ENCODE measurements at places on chromosomes 7 and 10. TPM values are rescaled to one million over a fixed set of nuclear protein-coding genes. Genes with fewer than 3 reads are reported as not detected.
A peak's percentile ranks its signal among the peaks of the same experiment; 100 is the strongest.

DNA sequence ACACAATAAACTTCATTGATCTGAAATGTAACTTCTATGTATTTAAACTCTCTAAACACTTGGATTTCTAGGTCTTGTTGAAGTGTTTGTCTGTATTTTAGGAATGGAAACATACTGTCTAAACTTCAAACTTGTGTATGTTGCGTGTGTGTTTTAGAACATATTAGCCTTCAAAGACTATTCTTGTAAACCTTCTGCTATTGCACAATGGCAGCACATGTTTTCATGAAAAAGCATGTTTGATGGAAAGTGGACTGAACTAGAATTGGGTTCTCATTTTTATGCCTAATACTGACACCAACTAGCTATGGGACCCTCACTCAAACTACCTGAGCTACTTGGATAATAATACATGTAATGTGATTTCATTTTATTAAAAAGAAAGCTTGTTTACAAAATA, 592.6 kb downstream of the IPMK start:
- H3K27ac ChIP-seq = no peak overlapping the region
- no peak overlapping the region for H3K4me3 ChIP-seq
- no peaks in the 10 kb centered on the region for H3K4me1 ChIP-seq
- no peak for DNase-seq
- H3K36me3 ChIP-seq = no peaks in the 10 kb centered on the region

DNA sequence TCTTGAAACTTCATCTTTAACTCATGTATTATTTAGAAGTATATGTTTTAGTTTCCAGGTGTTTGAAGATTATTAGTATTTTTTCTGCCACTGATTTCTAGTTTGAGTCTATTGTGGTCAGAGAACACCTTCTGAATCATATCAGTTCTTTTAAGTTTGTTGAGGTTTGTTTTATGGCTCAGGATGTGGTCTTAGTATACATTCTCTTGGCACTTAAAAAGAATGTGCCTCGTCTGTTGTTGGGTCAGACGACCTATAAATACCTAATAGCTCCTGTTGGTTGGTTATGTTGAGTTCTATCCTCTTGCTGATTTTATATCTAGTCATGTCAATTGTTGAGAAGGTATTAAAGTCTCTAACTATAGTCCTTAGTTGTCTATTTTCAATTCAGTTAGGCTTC, 15.9 kb downstream of the TDRD1 start:
- no peak for DNase-seq
- no peaks in the 10 kb centered on the region for H3K36me3 ChIP-seq
- H3K4me1 ChIP-seq = peaks cover 8% of the 10 kb centered on the region
- H3K4me3 ChIP-seq = no peak overlapping the region
- no peak overlapping the region for H3K27ac ChIP-seq
- peaks cover 7% of the 10 kb centered on the region for H3K27me3 ChIP-seq

- H3K27me3 ChIP-seq = no peaks in the 10 kb centered on the region
- H3K36me3 ChIP-seq = no peaks in the 10 kb centered on the region
- no peak overlapping the region for H3K4me3 ChIP-seq
- no peak for DNase-seq
- no peaks in the 10 kb centered on the region for H3K4me1 ChIP-seq
These were observed 251.7 kb upstream of the CSTF2T start for GRCh38 chr10:51950996-51951555.

DNA sequence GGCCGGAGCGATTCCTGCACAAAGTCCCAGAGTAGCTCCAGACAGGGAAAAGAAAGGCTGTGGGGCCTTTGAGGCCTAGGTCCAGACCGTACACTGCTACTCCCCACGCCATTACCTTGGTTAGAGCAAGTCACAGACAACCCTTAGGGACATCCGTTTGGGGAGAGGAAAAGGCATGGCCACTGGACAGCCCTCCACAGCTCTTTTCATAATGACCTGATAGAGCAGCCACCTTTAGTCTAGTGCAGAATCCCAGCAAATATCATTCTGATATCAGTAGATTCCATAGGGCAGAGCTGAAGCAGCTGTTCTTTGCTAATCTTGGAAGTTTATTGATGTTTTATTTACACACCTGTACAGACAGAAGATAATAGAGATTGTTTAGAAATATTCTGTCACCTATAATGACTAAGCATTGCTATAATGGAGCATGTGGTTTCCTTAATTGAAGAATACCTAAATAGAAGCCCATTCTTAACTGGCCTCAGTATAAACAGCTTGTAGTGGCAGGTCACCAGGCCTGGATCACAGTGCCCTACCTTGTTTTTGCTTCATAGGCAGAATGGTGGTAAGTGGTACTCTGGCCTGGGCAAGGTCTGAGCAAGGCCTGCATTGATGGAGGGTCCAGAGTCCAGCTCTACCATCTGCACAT, 27.9 kb downstream of the OGDH start:
- no peak overlapping the region for H3K4me3 ChIP-seq
- peak overlapping the region; percentile 96 for H3K27ac ChIP-seq
- DNase-seq = no peak
- no peaks in the 10 kb centered on the region for H3K27me3 ChIP-seq

GRCh38 chr7:155792315-155792960, 19.8 kb downstream of the SHH start:
- H3K27ac ChIP-seq = no peak overlapping the region
- H3K27me3 ChIP-seq = no peaks in the 10 kb centered on the region
- no peak for DNase-seq
- peaks cover 3% of the 10 kb centered on the region for H3K4me1 ChIP-seq
- H3K4me3 ChIP-seq = no peak overlapping the region
- no peaks in the 10 kb centered on the region for H3K36me3 ChIP-seq

GRCh38 chr7:113561446-113561845, 357.4 kb downstream of the PPP1R3A start:
- H3K4me1 ChIP-seq = no peaks in the 10 kb centered on the region
- H3K27me3 ChIP-seq = no peaks in the 10 kb centered on the region
- H3K27ac ChIP-seq = no peak overlapping the region
- DNase-seq = no peak
- no peak overlapping the region for H3K4me3 ChIP-seq

DNA sequence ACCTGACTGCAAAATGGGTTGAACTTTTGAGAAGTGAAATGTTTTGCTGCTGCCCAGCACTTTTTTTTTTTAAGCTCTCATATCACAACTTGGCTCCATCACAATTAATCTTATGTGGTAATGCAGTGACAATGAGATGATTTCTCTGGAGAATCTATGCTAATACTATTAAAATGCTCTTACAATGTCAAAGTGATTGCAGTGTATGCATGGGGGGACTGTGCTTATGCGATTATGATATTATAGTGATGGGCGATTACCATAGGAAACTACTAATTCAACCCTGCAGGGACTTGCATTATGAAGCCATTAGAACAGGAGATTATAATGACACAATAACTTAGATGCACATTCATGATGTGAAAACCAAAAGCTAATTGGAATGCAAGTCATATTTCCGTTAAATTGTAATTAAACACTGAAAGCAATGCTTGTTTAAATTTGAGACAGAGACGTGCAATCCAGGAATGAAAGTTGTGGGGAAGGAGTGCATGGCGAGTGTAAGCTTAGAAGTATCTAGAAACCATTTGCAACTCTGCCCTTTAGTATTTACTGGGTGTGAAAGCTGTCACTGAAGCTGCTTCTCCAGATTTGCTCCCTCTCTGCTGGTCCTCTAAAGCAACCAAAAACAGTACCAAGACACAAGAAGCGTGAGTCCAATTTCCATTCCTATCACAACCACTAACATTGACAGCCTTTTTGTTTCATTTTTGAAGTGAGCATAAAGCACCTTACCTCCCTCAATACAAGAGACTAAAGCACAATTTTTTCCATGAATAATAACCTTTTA, 21.6 kb downstream of the PTER start:
- no peaks in the 10 kb centered on the region for H3K27me3 ChIP-seq
- H3K4me1 ChIP-seq = no peaks in the 10 kb centered on the region
- H3K4me3 ChIP-seq = no peak overlapping the region
- H3K36me3 ChIP-seq = no peaks in the 10 kb centered on the region

GRCh38 chr10:89515031-89515841, 20.2 kb downstream of the SLC16A12 start:
- DNase-seq = no peak
- no peaks in the 10 kb centered on the region for H3K4me1 ChIP-seq
- no peaks in the 10 kb centered on the region for H3K27me3 ChIP-seq
- no peak overlapping the region for H3K4me3 ChIP-seq
- no peaks in the 10 kb centered on the region for H3K36me3 ChIP-seq

GRCh38 chr7:42993038-42993437, 60.9 kb downstream of the MRPL32 start:
- no peak overlapping the region for H3K27ac ChIP-seq
- no peaks in the 10 kb centered on the region for H3K27me3 ChIP-seq
- H3K36me3 ChIP-seq = no peaks in the 10 kb centered on the region

GRCh38 chr10:122997864-122998263, 10.7 kb downstream of the IKZF5 start:
- H3K36me3 ChIP-seq = peaks cover 31% of the 10 kb centered on the region
- H3K27me3 ChIP-seq = no peaks in the 10 kb centered on the region

Gene FAM25C
- total RNA-seq = not detected

Gene MIOS
- 25.1 TPM for total RNA-seq

Gene HMX2
- not detected for total RNA-seq

Gene FZD8
- 1.2 TPM for total RNA-seq

Gene AKR1C8
- total RNA-seq = 9.2 TPM

Gene HMX3
- total RNA-seq = not detected

Gene C10orf90
- total RNA-seq = not detected

Gene PNLIPRP3
- total RNA-seq = not detected

Gene PAX4
- not detected for total RNA-seq

Gene CYTH3
- total RNA-seq = 7.8 TPM

Gene ELFN1
- 0.12 TPM for total RNA-seq
